Astrocyte of the cerebellum (primary cell): ENCODE measurements at places on chromosomes 1 and 21.

DNA sequence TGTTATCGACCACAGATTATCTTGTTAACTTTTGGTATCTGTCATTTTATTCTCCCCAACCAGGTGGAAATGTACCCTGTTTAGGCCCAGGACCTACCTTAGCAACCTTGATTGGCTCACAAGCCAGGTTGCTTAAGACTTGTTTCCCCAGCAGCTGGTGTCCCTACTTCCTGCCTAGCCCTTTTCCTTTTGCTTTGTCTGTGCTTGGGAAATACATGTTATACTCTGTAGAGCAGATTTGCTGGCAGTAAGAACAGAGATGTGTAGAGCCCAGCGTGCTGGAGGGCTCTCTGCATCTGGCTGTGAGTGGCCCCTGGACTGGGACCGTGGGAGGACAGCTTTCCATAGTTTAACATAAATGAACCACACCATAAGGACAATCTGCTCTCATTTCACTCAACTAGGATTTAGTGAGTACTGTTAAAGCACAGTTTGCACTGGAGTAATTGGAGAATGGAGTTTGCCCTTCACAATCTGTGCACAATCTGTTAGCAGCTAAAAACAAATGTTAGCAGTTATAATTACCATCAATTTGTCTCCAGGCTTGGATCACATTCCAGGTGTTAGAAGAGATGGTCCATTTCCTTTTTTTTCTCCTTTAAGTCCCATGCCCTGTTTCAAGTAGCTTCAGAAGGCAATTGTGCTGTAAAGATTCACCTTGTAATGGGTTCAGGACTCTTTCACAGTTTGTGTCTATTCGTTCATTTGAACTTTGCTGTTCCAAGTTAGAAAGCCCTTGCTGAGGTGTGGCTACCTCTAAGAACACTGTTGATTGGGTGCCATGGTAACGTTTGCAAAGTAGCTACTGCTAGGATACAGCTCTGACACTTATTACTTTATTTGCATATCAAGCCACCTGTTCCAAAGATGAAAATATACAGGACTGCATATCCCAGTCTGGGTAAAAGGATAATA is at the start of gene APOBEC4:
Gene APOBEC4, minus strand, starts transcription at position 770 of the 915 bp plus-strand sequence. CDS start 4,535 bp downstream, outside the sequence.
- DNase-seq, result no peak

GRCh38 chr21:41362605-41363369 is 960 bp downstream of the MX2 start:
- no peak for DNase-seq

- peak; percentile 57 for DNase-seq
These were observed 12.7 kb upstream of the RAB4A start for GRCh38 chr1:229258031-229258756.

- no peak for DNase-seq
These were observed 80.3 kb downstream of the SSBP3 start for GRCh38 chr1:54325703-54326461.

DNA sequence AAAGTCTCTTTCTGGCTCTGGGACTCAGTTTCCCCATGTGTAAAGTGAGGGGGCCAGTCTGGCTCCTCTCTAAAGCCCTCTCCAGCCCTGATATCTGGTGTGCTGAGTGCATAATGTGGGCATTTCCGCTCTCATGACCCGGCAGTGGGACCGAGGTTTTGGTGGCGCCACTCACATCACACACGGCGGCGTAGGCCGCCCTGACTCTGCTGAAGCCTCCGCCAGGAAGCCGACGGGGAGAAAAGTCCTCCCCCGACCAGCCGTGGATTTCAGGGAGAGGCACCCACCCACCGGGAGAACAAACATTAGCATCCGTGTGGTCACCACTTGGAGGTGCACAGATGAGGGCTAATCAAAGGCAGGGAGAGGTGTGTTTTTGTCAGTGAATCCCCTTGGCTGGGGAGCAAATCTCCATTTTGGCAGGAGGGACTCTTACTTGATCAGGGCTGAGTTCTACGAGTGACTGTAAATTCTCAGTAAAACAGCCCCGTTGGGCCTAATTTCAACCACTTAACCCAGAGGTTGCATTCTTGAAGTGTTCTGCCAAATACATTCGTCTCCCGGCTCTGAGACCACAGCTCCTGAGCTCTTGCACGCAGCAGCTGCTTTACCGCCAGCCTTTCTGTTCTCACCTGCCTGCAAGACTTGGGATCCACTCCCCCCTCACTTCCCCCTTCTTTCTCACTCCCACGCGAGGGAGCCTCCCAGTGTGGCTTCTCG is 118.2 kb downstream of the FOXD2 start:
- no peak for DNase-seq
